OCI-M1 (cell line): ENCODE measurements at places on chromosomes 11 and 22.

DNA sequence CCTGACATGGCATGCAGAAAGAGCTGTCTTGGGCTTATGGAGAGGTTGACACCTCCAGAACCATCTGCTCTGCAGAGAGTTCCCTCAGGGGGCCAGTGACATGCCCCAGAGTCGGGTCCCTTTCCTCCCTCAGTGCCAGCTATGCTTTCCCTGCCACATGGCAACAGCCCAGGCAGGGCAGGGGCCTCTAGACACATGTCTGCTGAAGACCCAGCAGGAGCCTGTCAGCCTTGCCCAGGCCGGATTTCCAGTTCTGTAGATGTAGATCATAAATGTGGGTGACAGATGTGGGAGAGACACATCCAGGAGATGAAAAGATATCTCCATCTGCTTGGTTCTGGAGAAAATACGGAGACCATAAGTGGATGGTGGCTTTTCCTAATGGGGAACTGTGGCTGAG, 25.5 kb downstream of the NAV2 start:
- DNase-seq, result no peak

DNA sequence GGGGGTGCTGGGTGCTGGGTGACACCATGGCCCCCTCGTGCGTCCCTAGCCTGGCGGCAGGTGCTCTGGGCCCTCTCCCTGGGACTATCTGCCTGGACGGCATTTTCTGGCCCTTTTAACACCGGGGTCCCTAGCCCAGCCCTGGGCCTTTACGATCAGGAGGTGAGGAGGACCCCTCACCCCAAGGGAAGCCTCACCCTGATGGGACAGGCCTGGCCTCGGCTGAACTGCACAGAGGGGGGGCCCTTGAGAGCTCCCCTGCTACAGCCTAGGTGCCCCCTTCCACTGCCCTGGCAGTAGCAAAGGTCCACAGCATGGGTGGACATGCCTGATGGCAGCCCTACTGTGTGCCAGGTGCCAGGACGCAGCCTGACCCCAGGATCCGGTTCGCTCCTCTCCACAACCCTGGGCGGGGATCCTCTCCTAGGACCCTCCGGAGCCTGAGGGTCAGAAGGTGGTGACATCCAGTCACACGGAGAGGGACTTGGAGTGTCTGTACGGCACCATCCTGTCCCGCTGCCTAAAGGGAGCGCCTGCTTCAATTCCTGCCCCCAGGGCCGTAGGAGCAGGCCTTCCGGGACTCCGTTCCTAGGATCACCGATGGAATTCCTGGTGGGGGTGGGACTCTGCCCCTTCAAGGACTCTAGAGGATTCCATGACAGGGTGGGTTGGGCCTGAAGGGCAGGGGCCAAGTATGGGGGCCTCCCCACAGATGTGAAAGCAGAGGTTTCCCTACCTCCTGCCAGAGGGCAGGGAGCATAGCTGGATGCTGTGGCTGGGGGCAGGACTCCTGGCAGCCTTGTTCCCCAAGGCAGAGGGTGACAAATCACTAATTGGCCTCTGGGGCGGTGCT, 33.0 kb upstream of the TH start:
- DNase-seq, result no peak

- no peak for DNase-seq
Measured at GRCh38 chr11:1853376-1854131, 670 bp downstream of the LSP1 start.

GRCh38 chr11:131924457-131925201, 554.2 kb downstream of the NTM start:
- DNase-seq, result no peak

GRCh38 chr11:70631624-70632047, 233.3 kb downstream of the CTTN start:
- no peak for DNase-seq

DNA sequence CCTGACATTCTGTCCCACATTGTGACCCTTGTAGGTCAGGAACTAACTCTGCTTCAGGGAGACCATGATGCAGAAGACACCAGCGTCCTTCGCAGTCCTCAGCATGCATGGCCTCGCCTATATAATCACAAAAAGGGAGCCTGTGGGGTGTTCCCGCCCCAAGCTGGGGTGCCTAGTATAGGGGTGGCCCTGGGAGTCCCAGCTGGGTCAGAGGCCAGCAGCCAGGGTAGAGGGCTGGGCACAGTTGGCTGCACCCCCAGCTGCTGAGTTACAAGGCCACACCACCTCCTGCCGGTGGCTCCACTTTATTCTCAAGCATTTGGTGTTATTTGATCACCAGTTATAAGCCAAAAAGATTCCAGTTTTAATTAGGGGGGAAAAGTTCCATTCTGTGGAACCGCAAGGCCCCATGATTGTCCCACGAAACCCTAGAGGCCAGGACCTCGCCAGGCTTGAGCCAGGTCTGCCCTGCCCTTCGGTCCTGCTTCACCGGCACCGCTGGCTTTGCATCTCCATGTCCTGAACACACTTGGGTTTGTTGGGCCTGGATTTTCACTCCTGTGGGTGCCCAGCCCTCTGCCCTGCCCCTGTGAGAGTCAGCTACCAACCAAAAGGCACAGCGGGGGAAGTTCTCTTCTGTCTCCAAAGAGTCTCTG, 15.0 kb upstream of the GNB1L start:
- no peak for DNase-seq

DNA sequence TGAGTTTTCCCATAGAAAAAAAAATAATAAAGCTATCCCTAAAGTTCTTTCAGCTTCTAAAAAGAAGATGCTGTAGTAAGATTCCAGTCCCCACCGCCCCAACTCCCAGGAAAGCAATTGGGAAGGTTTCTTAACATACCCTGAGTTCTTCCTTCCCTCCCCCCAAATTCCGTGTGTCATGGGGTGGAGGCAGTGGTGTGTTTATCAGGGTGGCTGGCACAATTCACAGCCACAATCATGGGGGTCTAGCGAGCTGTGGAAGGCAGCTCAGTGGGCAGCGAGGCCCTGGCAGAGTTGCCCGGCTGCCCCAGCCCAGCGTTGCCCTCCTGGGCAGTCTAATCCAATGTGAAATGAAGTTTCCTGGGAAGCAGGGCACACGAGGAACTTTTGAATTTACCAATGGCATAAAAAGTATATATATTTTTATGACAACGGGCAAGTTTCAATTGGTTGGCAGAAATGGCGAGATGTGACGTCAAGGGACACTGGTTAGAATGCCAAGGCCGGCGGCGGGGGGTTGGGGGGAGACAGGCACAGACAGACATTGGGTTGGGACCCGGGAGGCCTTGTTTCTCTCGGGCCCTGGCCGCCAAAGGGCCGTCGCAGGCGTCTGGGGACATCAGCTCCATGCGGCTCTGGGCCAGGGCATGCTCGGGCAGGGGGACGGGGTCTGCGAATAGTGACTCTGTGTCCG, 80.7 kb upstream of the PPARA start:
- DNase-seq, result peak; percentile 84

GRCh38 chr11:67307545-67308001, 4.2 kb downstream of the SSH3 start:
- DNase-seq, result no peak
